ENCODE measurements at places on chromosomes 12 and 14. TPM values are rescaled to one million over a fixed set of nuclear protein-coding genes. Genes with fewer than 3 reads are reported as not detected.

Gene LTBR
- 66.8 TPM for total RNA-seq

Gene FAM234B
- 9.5 TPM for total RNA-seq

Gene IL26
- not detected for total RNA-seq

DNA sequence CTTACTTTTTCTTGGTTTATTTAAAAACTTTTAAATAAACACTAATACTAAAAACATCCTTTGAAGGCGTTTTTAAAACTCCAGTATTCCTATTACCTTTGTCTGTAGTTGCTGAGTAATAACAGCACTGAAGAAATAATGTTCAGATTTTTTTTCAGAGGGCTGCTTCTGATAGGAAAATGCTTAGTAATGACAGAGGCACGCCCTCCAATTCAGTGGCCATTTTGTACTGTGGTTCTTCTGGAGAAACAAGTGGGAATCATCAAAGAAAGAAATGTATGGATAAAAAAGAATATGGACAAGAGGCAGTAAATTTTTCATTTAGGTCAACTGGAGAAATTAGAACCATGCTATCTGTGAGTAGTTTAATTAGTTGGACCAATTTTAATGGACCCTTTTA lies 13.6 kb downstream of the VEZT start:
- DNase-seq: no peak

DNA sequence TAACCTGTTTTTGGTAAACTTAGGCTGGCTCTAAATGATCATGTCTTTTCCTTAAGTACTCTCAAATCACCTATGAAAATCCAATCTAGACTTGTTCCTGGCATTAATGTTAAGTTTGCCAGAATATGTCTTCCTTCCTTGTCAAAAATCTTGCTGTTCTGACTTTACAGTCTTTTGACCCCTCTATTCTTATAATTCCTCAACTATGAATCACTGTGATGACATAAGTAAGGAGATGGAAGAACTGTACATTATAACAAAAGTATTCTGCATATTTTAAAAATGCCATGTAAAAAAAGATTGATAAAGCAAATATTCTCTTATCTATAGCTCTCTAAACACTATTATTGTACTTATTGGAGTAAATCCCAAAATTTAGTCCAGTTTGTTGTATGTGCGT lies 51.4 kb upstream of the BAZ1A start:
- DNase-seq: no peak

Measured in mesothelial cell of epicardium (in vitro differentiated cells).